ENCODE measurements at places on chromosomes 2 and 18.

- no peak for DNase-seq
These were observed 1.2 kb upstream of the TNS1 start for GRCh38 chr2:218003981-218004419.

DNA sequence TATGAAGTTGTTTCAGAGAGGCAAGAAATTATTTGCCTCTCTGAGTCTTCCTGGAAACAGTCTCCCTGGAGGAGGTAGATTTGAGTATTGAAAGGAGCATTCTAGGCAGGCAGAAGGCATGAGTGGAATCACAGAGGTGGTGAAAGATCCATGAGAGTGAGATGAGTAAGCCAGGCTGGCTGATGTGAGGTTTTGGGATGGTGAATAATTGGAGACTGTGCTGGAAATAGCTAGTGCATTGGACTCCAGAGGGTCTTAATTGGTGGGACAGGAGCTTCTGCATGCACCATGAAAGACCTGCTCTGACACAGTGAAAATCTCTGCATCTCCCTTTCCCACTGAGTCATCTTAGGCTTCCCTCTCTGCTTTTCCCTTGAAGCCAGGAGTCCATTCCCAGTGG is 46.3 kb downstream of the CDC42EP3 start:
- DNase-seq: peak; percentile 48

- no peak for DNase-seq
These were observed 6.0 kb downstream of the LINC00305 start for GRCh38 chr18:64142904-64143303.

- no peak for DNase-seq
These were observed at the start of gene CRACDL for GRCh38 chr2:98935777-98936352. CRACDL (minus strand) TSS chr2:98936225; CDS start chr2:98846800, 89,425 bp downstream.

- DNase-seq: no peak
These were observed 681 bp downstream of the ACADL start for GRCh38 chr2:210224591-210224940.

- DNase-seq: no peak
These were observed 3.1 kb downstream of the TWIST2 start for GRCh38 chr2:238851026-238851425.

DNA sequence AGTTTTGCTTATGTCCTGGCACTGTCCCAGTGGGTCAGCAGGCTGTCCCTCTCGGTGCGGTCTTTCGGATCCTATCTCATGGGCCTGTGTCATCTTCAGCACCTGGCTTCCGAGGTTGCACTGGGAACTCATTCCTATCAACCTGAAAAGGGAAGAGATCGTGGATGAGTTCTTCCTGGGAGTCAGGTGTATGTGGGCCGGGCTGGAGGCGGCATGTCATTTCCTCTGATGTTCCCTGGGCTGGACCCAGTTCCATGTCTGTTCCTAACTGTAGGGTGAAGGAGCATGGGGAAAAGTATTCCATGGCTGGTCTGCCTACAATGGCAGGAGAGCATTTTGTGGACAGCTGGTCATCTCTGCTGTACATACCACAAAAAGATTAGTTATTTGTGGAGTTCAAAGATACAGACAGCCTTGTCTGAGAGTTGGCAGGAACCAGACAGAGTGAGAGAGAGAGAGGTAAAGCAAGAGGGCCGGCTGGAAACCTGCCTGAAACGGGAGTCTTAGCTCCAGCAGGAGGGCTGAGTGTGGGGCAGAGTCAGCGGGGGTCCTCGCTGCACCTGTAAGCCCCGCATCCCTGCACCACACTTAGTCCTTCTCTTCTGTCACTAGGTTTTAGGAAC is 25.2 kb downstream of the FAM228A start:
- DNase-seq: no peak

- no peak for DNase-seq
These were observed 9.3 kb upstream of the EFEMP1 start for GRCh38 chr2:55932843-55933242.

DNA sequence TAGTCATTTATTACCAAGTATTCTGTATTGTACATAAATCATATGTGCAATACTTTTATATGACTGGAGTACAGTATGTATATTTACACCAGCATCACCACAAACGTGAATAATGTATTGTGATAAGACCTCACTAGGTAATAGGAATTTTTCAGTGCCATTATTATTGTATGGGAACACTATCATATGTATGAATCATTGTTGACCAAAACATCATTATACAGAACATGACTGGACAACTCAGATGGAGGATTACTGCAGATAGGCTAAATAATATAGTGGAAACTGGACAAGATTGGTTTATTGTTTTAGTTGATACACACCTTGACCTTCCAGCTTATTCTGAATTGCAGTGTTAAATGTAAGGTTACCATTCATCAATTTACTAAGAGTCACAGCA is 33.4 kb downstream of the VAPA start:
- DNase-seq: no peak

DNA sequence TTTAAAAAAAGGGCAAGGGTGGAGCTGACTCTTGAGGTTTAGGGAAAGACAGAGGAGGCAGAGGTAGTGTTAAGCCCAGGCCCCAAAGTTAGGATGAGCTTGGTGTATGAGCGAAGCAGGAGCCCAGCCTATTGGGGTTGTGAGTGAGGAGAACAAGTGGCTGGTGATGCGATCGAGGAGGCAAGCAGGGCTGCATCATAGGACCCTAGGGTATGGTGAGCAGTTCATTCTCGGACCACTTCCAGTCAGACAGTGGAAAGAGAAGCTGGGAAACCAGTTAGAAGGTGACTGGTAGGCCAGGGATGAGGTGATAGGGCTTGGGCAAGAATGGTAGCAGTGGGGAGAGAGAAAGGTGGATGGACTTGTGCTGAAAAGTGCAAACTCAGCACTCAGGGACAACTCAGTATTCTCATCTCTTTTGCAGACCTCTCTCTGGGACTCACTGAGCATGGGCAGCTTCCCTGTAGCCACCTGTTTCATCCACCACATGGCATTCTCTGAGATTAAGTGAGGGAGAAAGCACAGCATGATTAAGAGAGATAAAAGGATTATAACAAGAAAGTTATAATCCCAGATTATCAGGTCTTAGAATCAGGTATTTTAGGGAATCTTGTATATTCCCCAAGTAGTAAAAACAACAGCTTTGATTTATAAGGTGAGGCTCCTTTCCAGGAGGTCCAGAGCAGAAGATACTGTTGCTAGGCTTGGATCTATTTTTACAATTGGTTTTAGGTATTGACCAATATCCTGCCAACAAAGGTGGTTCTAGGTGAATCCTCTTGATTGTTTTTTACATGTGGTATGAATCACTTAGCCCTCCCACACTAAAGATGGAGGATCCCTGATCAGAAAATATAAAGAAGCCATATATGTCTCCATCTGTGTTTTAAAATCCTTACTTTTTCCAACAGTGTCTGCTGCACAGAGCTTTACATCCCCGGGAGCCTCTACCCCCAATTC is 38.3 kb downstream of the XRCC5 start:
- no peak for DNase-seq

- DNase-seq: no peak
These were observed 79.6 kb downstream of the PDE11A start for GRCh38 chr2:177992992-177993391.

DNA sequence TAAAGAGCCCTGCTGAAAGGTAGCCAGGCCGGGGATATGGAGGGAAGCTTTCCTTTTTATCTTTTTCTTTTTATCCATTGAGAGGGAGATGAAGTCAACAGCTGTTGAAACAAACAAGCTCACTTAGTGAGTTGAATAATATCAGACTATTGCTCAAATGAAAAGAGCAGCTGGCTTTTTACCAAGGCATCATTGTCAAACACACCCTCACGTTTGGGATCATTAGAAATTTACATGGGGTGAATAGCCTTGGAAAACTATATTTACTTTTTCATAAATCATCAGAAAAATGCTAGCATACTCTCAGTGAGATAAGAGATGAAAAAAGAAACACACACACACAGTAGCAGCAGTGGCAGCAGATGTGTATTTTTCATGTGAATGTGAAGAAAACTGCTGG is 71.5 kb upstream of the HNMT start:
- peak; percentile 84 for DNase-seq

DNA sequence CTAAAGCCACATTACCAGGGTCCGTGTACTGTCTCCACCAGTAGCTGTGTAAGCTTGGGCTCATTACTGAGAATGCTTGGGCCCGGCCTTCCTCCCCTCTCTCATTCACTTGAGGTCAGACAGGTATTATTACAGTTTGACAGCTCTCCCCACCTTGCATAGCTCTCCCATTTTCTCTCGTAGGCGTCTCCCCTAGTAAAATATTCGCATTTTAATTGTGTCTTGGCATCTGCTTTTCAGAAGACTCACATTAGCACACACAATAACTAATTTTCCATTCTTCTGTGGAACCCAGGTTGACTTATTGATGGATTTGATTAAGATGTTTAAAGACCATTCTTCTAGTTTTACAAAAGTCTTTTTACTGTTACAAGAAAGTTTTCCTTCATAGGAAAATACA is 71.1 kb upstream of the CYP20A1 start:
- DNase-seq: no peak

DNA sequence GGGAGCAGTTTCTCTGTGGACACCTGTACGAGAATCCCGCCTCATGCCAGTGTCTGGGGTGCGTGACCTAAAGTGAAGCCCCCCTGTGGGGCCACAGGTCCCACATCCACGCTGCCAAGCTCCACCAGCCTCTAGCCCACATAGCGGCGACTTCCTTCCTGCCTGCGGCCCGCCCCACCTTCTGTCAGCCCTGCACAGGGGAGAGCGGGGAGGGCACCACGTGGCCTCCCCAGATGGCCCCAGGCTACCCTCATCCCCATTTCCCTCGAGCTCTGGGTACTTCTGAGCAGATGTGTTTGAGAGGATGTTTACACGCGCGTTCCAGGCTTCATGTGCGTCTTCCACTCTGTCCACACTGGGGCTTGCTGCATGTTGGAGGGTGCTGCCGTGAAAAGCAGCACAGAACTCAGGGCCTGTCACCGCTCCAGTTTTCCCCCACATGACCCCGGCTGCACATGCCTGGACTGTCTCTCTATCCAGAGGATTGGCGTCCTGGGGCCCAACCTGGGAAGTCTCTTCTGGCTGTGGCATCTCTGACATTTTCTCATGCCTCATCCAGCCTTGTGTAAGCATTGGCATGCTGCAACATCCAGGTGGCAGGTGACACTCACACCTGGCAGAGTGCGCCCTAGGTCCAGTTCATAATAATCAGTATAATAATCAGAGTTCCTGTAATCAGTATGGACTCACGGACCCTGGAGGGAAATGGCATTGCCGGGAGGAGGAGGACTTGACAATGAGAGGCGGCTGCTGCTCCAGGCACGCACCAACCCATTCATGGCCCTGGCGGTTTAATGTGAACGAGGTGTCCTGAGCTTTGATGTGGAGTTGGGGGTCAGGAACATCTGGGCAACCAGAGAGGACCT is 146.3 kb upstream of the TWIST2 start:
- no peak for DNase-seq

- no peak for DNase-seq
These were observed 957.0 kb downstream of the CPS1 start for GRCh38 chr2:211513446-211513845.

- DNase-seq: peak; percentile 6
These were observed 66.9 kb upstream of the SMAD2 start for GRCh38 chr18:47997338-47997780.

DNA sequence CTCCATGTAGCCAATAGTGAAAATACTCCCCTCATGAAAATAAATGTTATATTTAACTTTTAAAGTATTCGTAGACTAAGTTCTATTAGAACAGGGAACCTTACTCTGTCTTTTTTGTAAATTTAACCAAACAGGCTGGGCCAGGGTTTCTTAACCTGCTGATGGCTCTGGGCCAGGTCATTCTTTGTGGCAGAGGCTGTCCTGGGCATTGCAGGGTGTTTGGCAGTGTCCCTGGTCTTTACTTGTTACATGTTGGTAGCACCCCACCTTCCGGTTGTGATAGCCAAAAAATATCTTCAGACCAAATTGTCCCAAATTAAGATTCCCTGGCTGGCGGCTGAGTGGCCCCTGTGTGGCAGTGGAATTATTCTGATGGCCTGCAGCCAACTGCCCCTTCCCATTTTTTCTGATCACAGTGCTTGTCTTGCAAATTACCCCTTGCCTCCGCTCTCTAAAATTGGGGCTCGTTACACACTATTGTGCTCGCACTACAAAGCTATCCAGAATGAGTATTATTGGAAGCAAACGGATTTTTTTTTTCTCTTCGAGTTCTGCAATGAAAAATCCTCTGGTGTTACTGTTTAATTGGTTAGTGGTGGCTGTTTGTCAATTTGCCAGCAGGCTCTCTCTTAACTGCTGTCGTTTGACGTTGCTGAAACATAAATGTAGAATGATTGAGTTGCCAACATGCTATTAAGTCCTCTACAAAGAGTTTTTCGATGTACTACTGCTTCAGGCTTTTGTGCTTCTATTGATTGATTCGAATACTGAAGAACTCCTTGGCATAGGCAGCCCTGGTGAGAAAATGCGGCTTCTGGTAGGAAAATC is 216.9 kb downstream of the SH3RF3 start:
- peak; percentile 60 for DNase-seq

DNA sequence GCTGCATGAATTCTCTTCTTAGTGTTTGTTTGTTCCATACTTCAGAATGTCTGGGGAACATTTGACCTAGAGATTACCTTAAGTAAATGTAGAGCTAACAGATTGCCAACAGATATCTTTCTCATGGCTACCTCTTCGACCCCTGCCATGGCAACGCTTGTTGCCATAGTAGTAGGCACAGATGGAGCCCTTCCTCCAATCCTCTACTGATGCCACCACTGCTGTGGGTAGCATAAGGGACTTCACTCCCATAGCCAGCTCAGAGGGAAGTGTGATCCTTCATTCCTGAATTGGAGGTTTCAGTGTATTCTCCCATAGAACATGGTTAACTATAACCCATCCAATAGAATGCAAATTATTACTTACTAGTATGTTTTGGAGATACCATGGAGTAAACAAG is 543.6 kb upstream of the NRP2 start:
- DNase-seq: no peak

DNA sequence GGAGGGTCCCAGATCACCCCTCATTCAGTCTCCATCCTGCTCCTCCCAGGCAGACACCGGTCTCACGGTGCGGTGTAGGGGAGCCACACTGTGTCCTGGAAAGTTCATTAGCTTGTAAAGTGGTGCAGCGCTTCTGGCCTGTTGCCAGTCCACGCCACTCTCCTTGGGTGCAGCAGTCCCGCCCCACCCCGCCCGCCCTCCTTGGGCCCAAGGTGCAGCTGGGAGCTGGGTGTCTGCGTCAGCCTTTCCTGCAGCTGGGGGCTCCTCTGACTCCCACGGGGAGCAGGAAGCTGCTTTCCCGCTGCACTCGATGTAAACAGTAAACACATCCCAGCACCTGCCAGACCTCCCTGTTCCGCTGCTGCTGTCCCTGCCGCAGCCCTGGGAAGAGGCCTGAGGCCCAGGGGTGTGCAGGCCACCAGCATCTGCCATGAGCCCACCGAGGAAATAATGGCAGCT is 53.8 kb upstream of the ASB18 start:
- peak; percentile 85 for DNase-seq

DNA sequence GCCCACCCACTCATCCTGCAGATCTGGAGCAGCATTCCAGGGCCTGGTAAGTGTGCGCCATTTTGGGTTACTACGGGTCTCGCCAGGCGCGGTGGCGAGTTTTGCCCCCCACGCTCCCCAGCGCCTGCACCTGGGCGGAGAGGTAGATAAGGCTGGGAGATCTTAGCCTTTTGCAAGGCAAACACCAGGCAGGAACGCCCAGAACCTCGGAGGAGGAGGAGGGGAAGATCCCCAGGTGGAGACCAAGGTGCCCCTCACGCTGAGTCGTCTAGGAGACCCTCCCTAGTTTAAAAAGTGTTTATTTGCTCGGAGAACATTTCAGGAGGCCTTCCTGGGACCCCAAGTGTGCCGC is 365 bp upstream of the RAMP1 start:
- no peak for DNase-seq

- no peak for DNase-seq
These were observed 56.0 kb downstream of the METTL4 start for GRCh38 chr18:2515171-2515787.

- DNase-seq: no peak
These were observed 47.0 kb upstream of the TMEM178A start for GRCh38 chr2:39618736-39619135.

All from DMS79 treated with DMSO at 0.1 percent for 48 hours (cell line).